Fibroblast of the aortic adventitia (primary cell): ENCODE measurements at places on chromosomes 11 and 22. TPM values are rescaled to one million over a fixed set of nuclear protein-coding genes. Genes with fewer than 3 reads are reported as not detected.

CASP1 gene
- total RNA-seq, result 12.3 and 21.0 TPM in 2 replicates

DNA sequence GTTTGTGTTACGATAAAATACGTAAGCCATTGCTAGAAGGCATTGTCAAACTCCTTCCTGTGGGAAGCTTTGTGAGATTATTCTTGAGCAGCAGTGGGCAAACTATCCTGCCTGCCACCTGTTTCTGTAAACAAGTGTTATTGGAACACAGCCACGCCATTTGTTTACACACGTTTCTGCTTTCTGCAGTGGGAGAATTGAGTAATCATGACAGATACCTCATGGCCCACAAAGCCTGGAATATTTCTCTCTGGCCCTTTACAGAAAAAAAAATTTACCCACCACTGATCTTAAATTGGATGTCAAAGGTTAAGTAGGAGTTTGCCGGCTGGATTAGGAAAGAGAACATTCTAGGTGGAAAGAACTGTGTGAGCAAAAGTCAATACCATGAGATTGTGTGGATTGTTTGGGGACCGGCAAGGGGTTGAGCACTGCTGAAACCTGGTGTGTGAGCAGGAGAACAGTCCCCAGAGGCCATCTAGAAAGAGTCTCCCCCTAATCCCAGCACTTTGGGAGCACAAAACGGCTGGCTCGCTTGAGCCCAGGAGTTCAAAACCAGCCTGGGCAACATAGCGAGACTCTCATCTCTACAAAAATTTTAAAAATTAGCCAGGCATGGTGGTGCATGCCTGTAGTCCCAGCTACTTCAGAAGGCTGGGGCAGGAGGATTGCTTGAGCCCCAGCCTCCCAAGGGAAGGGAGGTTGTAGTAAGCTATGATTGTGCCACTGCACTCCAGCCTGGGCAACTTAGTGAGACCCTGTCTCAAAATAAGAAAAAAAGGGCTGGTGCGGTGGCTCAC, 6.0 kb upstream of the PLA2G6 start:
- DNase-seq, result no peak

DNA sequence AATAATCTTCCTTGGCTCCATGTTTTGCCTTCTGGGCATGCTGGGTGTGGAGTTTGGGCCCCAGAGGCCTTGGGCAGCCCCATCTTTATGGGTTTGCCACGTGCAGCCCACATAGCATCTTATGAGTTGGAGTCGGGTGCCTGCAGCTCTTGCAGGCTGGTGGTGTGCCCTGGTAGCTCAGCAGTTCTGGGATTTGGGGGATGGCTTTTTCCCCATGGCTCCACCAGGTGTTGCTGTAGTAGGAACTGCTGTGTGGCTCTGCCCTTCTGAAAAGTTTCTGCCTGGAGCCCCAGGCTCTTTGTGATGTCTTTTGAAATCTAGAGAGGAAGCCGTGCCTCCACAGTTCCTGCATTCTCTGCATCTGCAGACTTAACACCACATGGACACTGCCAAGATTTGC, 16.8 kb downstream of the EED start:
- DNase-seq, result no peak

- no peak for DNase-seq
These were observed 496 bp downstream of the EHBP1L1 start for GRCh38 chr11:65576232-65576866.
